Tibial nerve (tissue), 4 donors: ENCODE measurements at places on chromosomes 7 and 10. TPM values are rescaled to one million over a fixed set of nuclear protein-coding genes. Genes with fewer than 3 reads are reported as not detected.

GRCh38 chr10:28783087-28783486, 105.8 kb downstream of the BAMBI start:
- no peak for DNase-seq
- H3K4me1 ChIP-seq, result no peaks in the 10 kb centered on the region
- H3K27me3 ChIP-seq, result no peaks in the 10 kb centered on the region

DNA sequence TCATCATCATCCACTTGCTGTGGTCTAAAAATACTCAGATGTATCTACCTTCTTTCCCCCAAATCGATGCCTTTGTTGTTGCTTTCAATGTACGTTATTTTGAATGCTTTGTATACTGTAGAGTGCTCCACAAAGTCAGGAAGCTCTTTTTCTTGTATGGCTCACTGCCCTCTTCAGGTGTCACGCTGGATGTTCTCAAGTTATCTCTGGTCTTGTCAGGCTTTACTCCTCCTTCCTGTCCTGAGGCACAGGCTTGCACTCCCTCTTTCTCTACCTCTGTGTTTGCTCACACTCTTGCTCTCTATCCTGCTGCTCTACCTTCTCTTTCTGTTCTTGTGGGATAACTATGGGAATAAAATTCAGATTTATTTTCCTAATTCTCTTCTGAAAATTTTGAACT, 381.3 kb downstream of the NRG3 start:
- no peak for DNase-seq
- H3K27me3 ChIP-seq, result no peaks in the 10 kb centered on the region
- H3K4me1 ChIP-seq, result no peaks in the 10 kb centered on the region
- no peak overlapping the region for H3K4me3 ChIP-seq
- H3K27ac ChIP-seq, result no peak overlapping the region

DNA sequence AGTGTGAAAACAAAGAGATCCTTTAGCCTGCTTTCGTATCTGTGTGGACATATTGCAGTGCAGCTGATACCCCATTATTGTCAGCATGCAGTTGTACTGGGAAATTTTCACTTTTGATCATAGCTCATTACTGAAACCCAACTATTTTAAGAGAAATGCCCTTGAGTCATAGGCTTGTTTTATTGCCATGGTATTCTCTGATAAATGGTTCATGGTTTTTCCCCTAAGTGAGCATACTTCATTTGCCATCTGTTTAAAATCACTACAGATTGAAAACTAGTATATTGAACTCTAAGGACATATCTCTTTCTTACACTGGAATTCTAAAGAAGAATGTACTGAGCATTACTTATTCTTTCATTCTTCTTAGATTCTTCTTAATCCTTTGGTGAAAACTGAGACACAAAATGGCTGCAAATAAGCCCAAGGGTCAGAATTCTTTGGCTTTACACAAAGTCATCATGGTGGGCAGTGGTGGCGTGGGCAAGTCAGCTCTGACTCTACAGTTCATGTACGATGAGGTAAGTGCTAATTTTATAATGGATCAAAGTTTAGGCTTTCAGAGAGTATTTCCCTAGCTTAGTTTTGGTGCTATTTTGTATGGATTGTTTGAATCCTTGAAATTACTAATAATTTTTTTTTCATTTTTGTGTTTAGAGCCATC, 63.0 kb downstream of the RALA start:
- DNase-seq, result no peak
- no peaks in the 10 kb centered on the region for H3K36me3 ChIP-seq
- no peak overlapping the region for H3K27ac ChIP-seq
- no peaks in the 10 kb centered on the region for H3K27me3 ChIP-seq
- H3K4me3 ChIP-seq, result no peak overlapping the region

DNA sequence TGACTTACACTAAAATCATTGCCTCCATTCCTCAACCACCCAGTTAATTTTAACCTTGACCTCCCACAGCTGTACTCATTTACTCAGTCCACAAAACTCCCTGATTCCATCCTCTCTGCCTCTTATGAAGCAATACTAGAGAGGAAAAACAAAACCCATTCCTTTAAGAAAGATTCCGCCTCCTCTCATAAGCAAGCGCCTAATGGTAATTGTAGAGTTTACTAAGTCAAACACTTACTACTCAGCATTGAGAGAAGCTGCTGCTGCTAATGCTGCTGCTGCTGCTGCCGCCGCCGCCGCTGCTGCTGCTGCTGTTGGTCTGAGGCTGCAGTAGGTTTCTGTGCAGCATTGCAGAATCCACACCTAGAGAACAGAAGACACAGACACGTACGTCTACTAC, 2.1 kb upstream of the ADD3 start:
- H3K27ac ChIP-seq, result peak overlapping the region; percentile 93
- DNase-seq, result peak; percentile 18
- H3K36me3 ChIP-seq, result no peaks in the 10 kb centered on the region
- peak overlapping the region; percentile 87 for H3K4me3 ChIP-seq

DNA sequence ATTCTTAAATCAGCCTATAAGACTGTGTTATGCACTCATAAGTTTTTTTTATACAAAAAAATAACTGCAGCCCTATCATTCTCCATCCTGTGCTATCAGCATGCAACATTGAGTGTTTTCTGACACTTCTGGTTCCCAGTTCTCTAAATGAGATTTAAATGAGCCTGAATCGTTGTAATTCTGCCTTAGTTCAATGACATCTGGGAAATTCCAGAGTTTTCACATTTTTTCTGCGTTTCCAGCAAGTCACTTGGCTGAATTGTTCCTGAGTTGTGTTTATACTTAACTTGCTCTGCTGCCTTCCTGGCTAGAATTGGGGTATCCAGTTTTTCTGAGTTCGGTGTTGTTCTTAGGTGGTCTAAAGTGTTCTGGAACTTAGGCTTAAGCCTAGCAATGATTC, 636.1 kb upstream of the FZD8 start:
- no peak overlapping the region for H3K4me3 ChIP-seq
- H3K4me1 ChIP-seq, result no peaks in the 10 kb centered on the region
- DNase-seq, result no peak
- no peak overlapping the region for H3K27ac ChIP-seq
- no peaks in the 10 kb centered on the region for H3K36me3 ChIP-seq

DNA sequence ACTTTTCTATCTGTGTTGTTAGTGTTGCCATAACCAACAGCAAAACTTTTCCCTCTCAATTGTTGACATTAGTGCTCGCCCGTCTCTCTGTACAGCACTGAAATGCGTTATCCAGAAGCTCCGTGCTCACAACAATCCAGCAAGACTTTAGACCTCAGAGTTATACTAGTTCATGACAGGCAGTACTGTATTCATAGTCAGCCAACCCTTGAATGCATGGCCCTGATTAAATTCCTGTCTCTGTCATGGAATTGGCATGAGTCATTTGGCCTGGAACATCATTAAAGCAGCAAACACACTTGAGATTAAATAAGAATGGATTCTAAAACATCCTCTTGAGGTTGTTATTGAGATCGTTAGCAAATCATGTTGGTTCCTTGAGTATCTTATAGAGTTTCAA, 405.5 kb upstream of the C7orf33 start:
- no peaks in the 10 kb centered on the region for H3K27me3 ChIP-seq
- H3K36me3 ChIP-seq, result no peaks in the 10 kb centered on the region
- H3K27ac ChIP-seq, result no peak overlapping the region
- H3K4me1 ChIP-seq, result peaks cover 4% of the 10 kb centered on the region
- no peak for DNase-seq
- no peak overlapping the region for H3K4me3 ChIP-seq

ANKRD30A gene
- total RNA-seq, result under 0.01 TPM

OPN1SW gene
- total RNA-seq, result not detected

HABP2 gene
- not detected for total RNA-seq

SOSTDC1 gene
- 0.87 TPM for total RNA-seq
